ENCODE measurements at places on chromosomes 12 and 14. TPM values are rescaled to one million over a fixed set of nuclear protein-coding genes. Genes with fewer than 3 reads are reported as not detected.

Gene IL26
- polyA plus RNA-seq, result not detected

Gene LRP1-AS
- not detected for polyA plus RNA-seq

Gene IAPP
- polyA plus RNA-seq, result not detected

Gene CLEC7A
- not detected for polyA plus RNA-seq

Gene GALNT9
- polyA plus RNA-seq, result 0.12 TPM

Gene RASAL1
- not detected for polyA plus RNA-seq

Gene CEP170B
- polyA plus RNA-seq, result 13.1 TPM

Gene MYRFL
- not detected for polyA plus RNA-seq

Gene COCH
- polyA plus RNA-seq, result 0.17 TPM

Gene KITLG
- 11.1 TPM for polyA plus RNA-seq

Gene DLST
- 132 TPM for polyA plus RNA-seq

Gene MLXIP
- polyA plus RNA-seq, result 9.5 TPM
